ENCODE measurements at places on chromosomes 3 and 15.

DNA sequence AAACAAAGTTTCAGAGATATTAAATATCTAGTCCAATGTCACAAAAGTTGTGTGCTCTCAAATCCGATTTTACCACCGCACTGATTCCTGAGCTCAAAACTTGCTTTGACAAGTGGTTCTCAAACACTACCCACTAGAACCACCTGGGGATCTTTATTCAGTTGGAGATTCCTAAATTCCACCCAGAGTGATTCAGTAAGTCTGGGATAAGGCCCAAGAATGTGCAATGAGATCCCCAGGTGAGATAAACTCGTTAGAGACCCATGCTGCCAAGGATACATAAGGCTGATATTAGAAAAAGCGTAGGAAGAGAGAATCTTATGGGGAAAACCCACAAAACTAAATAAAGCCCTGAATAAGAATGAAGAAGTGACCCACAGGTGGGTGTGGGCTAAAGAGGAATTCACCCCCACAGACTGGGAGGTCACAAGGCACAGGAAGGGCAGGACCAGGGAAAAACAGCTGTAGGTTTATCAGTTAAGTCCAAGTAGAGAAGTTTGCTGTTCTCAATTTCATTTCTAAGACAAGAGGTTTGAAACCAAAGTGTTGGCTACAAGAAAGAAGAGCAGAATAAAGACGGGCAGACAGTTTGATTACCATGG lies 11.5 kb upstream of the RPS17 start:
- no peak for DNase-seq

GRCh38 chr15:38860253-38860652 lies 295.6 kb upstream of the RASGRP1 start:
- DNase-seq = no peak

DNA sequence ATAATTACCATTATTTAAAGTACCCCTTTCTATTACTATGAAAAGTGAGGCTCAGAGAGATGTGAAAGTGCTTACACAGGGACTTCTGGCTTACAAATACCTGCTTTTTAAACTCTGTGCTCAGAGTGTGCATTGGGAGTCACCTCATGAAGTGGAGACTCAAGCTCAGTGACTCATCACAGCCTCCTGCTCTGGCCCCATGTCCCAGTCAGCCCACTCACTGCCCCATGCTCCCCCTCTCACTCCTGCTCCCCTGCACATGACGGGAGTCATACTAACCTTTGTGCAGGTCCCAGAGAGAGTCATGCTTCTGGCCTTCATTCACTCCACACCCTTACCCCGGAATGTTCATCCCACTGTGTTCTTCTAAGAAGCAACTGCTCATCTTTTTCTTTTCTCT lies 20.2 kb downstream of the CCR1 start:
- DNase-seq = no peak

GRCh38 chr3:138066383-138066782 lies 49.0 kb downstream of the DZIP1L start:
- no peak for DNase-seq

- DNase-seq = no peak
Measured at GRCh38 chr3:118683636-118684035, 351.0 kb downstream of the IGSF11 start.

- no peak for DNase-seq
Measured at GRCh38 chr3:184325715-184326369, 11.4 kb downstream of the EIF4G1 start.

DNA sequence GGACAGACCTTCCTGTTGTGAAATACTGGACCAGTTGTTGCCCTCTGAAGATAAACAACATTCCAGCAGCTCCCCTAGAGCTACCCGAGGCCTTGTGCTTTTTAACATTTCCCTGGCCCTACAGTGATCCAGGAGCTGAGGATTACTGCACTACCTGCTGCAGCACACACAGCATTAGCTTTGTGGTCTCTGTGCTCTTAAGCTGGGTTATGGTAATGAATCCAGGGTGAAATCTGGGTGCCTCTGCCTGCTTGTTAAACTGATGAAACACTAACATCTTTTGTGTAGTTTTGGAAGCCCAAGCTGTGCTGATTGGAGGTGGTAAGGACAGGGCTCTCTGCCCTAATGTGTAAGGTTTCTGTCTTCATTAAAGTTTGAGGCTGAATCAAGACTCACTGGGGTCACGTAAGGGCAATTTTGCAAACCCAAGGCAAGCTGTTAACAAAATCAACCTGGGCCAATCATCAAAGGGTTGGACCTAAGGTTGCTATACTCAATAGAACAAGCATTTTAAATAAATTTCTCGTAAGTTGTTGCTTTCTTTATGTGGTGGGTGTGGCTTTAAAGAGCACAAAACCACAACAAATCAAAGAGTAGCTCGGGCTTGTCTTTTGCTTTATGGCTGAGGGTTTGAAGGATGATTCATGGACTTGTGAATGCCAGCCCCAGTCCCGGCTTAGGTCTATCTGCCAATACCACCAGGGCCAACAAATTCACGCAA lies 183.9 kb downstream of the TPRG1 start:
- no peak for DNase-seq

GRCh38 chr15:70670680-70671079 lies 92.7 kb downstream of the UACA start:
- no peak for DNase-seq

- DNase-seq = no peak
Measured at GRCh38 chr3:139425745-139426400, 36.4 kb upstream of the COPB2 start.

DNA sequence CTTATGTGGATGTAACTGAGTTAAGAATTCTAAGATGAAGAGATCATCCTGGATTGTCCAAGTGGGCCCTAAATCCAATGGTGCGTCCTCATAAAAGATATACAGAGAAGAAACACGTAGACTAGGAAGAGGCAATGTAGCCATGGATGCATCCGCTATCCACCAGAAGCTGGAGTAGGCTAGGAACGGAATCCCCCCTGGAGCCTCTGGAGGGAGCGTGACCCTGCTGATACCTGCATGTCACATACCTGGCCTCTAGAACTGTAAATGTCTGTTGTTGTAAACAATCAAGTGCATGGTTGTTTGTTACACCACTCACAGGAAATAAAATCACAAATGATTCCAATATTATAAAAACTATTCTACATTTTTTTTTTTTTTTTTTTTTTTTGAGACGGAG lies 254.5 kb upstream of the RORA start:
- no peak for DNase-seq

- DNase-seq = no peak
Measured at GRCh38 chr15:30985081-30985531, 6.3 kb downstream of the MTMR10 start.

GRCh38 chr3:101027286-101027685 lies 34.1 kb upstream of the ABI3BP start:
- DNase-seq = no peak

DNA sequence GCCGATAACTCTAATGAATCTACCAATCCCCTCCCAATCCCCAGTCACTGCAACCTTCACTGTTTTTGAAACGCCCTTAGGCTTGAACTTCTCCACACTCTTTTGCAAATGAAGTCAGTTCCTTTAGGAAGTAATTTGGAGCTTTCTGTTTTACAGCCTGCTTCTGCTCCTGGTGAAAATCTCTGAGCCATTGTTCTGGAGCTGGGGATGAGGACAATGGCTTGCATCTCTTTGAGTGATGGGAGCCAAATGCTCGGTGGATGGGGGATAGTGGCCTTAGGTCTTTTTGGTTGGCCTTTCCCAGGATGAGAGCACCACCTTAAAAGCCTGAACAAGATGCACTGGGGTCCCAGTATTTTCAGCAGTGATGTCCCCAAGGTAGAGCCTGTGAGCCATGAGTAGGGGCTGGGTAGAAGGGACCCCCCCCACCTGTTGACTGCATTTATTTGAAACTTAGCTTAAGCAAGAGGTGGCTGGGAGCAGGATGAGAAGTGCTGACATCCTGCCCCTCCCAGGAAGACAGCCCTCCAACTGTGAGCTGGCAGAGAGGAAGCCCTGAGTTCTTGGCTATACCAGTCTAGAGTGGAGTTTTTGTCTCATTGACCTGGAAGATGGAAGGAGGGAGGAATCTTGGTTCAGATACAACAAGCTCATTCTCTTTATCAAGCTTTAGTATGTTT lies 7.6 kb upstream of the MYO5C start:
- no peak for DNase-seq

DNA sequence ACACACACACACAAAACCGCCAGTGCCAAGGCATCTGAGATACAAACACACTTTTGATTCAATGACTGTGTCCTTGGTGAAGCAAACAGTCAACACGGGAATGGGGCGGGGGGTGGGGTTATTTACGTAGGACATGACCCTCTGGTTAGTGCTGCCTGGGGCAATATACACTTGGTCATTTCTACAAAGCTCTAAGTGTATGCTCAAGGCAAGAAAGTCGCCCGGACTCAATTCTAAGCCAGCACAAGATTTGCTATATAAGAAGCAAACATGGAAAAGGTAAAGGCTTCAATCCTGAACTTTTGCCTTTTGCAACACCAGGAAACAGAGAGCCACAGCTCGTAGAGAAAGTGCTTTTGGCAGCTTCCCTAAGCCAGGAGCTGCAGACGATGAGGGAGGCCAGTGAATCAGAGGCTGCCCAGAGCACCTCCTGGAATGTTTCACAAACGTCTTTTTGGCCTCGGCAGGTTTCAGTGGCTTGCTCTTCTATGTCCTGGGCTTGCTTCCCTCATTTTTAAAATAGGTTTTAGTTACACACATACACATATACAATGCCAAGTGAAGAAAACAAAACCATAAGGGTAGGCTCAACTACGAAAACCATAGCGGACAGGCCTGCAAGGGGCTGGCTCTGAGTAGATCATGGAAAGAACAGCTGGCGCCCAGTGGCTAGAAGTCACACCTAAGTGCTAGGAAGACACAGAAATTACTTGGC lies 73.6 kb downstream of the TM4SF4 start:
- no peak for DNase-seq

DNA sequence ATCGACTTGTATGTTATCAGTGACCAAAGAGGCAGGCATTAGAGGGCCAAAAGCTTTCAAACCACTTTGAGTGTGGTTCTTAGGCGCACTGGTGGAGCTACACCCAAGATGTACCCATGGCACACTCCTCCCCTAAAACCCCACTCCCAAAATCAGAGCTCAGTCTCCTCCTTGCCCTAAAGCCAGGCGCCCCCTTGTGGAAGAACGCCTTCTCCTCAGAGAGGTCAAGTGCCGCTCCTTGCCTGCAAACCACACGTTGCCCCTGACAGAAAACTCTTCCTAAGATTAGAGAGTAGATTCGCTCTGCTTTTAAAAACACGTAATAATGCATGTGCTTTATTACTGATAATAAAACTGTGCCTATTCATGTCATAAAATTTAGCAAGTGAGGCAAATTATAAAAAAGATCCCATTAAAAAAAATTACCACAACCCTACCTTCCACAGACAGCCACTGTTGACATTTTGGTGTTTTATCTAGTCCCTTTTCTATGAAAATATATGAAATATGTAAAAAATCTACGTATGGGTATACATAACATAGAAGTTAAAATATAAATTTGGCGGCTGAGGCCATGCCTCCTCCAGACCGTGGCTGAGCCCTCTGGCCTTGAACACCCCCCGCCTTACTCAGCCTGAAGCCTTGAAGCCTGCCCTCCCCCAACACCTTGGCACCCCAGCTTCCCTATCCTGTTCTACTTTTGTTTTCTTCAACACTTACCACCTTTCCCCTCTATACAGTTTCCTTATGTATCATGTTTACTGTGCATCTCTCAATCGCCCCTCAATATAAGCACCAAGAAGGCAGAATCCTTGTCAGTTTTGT lies 33.5 kb downstream of the BCL2L10 start:
- DNase-seq = no peak

GRCh38 chr15:78732634-78733033 lies 78.6 kb downstream of the ADAMTS7 start:
- no peak for DNase-seq

- no peak for DNase-seq
Measured at GRCh38 chr3:144626835-144627234, 655.2 kb downstream of the DIPK2A start.

GRCh38 chr3:196688349-196688748 lies 23.7 kb downstream of the CEP19 start:
- no peak for DNase-seq
